ENCODE measurements at places on chromosomes 3 and 15. TPM values are rescaled to one million over a fixed set of nuclear protein-coding genes. Genes with fewer than 3 reads are reported as not detected.
A peak's percentile ranks its signal among the peaks of the same experiment; 100 is the strongest.

- no peak for DNase-seq
These were observed 52.8 kb downstream of the ITGA11 start for GRCh38 chr15:68379058-68379758.

GRCh38 chr15:85941186-85941855 is 138.3 kb upstream of the AGBL1 start:
- peak; percentile 62 for DNase-seq

DNA sequence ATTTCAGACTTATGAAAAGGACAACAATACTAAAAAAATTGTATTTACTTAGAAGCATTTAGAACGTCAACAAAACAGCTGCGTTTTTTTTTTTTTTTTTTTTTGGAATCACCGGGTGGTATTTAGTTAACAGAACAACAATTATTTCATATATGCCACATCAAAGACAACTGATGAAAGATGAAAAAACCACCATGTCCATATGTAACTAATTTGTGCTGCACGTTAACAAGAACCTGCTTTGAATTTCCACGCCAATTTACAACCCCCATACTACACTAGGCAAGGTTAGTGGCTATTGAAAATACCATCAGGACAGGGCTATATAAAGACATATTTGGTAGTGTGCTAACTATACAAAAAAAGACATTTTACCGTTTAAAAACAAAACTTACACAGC is 189.3 kb upstream of the ROBO1 start:
- DNase-seq, result no peak

- no peak for DNase-seq
These were observed 56.5 kb downstream of the MCTP2 start for GRCh38 chr15:94287794-94288246.

DNA sequence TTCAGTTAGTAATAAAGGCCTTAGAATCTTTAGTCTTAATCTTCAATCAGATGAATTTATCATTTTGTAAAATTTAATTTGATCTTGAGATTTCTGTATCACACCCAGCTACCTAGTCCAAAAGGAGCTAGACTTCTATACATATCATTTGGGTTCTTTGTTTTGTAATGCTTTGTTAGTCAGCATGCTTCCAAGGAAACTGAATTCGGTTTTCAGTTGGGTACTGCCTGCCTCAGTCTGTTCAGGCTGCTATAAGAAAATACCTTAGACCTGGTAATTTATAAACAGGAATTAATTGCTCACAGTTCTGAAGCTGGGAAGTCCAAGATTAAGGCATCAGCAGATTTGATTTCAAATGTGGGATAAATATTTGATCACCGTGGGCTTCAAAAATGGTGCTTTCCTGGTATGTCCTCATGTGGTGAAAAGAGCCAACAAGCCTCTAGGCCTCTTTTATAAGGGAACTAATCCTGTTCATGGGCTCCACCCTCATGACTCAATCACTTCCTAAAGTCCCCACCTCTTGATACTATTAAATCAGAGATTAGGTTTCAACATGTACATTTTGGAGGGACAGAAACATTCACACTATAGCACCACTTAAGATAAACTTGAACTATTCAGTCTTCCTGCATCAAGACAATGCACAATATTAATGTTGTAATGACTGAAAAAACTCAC is 800.7 kb downstream of the NAALADL2 start:
- DNase-seq, result no peak

GRCh38 chr3:150385296-150386242 is 22.5 kb upstream of the TSC22D2 start:
- DNase-seq, result no peak

DNA sequence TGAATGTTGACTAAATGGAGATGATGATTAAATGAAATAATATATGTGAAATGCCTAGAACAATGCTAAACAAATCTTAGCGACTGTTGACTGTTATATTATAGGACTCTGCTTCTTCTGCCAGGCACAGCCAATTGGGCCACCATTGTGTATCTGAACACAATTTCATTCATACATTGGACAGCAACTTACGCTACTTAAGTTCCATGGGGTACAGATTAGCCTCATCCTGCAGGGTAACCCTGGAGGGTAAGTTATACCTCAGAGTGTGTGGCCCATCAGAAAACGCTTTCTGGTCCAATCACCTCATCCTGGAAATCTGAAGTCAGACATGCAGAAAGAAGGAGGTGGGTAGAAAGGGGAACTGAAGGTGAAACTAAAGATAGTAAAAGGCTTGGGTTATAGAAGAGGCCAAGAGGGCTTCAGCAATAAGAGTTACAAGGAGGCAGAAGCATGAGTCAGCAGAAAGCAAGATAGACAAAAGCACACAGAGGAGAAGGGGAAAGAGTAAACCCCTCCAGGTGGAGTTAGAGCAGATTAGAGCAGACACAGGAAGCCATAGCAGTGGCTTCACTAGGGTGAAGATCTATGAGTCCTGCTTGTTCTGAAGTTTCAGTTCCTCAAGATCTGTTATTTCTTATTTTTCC is 119.3 kb upstream of the SLC24A5 start:
- no peak for DNase-seq

DNA sequence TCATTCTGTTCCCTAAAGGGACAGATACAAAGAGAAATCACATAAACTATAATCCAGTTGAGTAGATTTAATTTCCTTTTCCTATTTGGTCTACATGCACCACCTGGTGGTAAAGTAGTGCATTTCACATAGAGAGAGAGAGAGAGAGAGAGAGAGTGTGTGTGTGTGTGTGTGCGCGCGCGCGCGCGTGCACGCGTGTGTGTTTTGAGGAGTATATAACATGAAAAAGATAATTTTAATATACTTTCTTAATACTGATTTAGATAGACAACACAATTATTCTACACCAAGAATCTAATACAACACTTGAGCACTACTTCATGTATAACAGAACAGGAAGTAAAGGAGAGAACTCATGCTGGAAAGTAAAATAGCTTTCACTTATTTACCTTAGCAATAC is 1.1 kb upstream of the FGF7 start:
- DNase-seq, result peak; percentile 87

DNA sequence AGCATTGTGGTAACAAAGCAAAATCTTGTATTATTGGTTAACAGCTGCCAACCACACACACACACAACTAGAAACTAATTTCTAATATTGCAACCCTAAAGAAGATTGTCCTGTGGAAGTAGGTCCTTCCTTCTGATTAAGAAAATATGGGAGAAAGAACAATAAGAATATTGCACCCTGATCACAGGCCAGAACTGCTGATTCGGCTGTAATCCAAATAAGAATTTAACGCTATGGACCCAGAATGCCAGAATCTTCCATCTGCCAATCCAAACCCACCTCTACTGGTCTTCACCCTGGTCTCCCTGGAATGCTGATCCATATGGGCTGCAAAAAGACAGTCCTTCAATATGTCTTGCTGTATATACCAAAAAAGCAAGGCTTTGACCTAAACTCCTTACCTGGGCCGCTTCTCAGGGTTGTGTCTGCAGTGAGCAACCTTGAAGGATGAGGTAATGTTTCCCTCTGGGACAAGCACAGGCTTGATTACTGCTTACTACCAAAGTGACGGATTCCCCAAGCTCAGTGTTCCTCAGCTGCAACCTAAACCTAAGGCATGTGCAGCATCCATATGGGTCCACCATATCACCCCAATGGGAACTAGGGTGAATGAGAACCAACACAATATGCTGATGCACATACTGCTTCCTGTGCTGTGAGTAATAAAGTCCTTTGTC is 8.0 kb downstream of the CCDC14 start:
- no peak for DNase-seq

- DNase-seq, result no peak
These were observed 384.3 kb upstream of the NR2F2 start for GRCh38 chr15:95946241-95946640.

DNA sequence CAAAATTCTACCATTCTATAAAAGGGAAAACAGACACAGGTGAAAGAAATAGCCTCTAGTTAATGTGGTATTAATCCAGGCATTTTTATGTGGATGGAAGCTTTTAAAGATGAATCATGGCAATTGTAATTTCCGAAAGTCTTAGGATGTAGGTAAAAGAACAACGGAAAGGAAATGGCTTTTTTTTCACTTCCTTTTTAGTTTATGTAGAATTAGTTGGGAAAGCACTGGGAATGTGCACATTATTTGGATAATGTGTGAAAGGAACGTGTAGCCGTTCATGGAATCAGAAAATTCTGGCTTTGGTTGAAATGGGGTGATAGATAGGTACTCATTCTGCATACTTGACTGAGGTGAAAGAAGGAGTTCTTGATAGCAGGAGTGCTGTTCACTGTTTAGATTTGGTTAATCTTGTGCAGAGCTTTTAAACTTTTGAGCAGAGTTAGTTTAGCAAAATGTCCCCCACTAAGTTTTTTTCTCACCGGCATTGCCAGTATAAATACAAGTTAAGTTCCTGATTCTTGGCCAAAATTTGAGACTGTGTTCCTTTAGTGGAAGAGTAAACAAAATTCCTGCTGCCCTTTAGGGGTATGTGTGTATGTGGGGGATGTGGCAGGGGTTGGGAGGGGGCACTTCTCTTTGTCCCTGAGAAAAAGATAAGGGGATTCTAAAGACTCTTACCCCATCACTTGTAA is 20.2 kb upstream of the UTS2B start:
- no peak for DNase-seq

DNA sequence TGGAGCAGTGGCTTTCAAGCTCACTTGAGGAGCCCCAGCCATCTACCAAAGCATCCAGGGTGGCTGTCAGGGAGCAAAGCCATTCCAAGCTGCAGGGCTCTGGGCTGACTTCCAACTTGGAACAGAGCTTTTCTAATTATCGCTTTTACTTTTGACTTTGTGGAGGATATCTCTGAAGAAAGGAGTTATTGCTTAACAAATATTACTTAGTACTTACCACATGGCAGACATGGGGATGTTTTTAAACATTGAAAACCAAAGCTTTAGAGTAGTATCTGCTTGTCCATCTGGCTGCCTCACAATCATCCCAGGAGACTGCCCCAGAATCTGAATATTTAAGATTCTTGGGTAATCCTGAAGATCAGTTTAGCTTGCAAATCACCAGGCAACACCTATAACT is 8.9 kb downstream of the TAGLN3 start:
- peak; percentile 73 for DNase-seq

- no peak for DNase-seq
These were observed 19.2 kb downstream of the PXYLP1 start for GRCh38 chr3:141250828-141251227.

- no peak for DNase-seq
These were observed 77.2 kb upstream of the CFAP20DC start for GRCh38 chr3:59127071-59127470.

DNA sequence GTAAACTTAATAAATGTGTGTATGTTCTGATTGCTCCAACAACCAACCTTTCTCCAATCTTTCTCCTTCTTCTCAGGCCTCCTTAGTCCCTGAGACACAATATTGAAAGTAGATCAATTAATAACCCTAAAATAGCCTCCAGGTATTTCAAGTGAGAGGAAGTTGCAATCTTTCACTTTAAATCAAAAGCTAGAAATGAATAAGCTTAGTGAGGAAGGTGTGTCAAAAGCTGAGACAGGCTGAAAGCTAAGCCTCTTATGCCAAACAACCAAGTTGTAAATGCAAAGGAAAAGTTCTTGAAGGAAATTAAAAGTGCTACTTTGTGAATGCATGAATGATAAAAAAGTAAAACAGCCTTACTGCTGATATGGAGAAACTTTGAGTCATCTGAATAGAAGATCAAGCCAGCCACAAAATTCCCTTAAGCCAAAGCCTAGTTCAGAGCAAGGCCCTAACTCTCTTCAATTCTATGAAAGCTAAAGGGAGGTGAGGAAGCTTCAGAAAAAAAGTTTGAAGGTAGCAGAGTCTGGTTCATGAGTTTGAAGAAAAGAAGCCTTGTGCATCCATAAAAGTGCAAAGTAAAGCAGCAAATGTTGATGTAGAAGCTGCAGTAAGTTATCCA is 38.6 kb downstream of the CCDC80 start:
- DNase-seq, result no peak

DNA sequence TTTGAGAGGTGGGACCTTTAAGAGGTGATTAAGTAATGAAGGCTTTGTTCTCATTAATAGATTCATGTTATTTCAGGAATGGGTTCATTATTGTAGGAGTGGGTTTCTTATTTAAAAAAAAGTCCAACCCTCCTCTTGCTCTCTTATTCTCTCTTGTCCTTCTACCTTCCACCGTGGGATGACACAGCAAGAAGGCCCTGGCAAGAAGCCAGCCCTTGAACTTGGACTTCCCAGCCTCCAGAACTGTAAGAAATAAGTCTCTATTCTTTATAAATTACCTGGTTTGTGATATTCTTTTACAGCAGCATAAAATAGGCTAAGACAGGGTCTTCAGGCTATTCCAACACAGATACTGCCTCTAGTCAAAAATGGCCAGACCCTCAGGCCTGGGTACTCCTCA is 62.2 kb downstream of the MYLK start:
- no peak for DNase-seq

DNA sequence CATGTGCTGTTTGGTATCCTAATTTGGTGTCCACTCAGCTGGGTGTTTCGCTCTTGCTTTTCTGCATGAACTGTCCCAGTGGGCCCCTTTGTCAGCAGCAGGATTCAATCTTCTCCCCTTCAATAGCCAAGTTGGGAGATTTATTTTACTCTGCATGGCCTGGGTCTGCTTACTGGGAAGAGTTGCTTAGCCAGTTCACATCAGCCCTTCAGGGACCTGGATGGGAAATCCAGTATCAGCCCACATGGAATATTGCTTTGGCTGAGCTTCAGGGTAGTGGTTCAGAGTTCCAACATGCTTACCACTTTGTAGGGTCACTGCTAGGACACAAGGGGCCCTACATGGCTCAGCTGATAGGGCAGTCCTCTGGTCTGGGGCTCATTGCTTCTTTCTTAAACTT is 93.0 kb upstream of the BOC start:
- DNase-seq, result no peak

DNA sequence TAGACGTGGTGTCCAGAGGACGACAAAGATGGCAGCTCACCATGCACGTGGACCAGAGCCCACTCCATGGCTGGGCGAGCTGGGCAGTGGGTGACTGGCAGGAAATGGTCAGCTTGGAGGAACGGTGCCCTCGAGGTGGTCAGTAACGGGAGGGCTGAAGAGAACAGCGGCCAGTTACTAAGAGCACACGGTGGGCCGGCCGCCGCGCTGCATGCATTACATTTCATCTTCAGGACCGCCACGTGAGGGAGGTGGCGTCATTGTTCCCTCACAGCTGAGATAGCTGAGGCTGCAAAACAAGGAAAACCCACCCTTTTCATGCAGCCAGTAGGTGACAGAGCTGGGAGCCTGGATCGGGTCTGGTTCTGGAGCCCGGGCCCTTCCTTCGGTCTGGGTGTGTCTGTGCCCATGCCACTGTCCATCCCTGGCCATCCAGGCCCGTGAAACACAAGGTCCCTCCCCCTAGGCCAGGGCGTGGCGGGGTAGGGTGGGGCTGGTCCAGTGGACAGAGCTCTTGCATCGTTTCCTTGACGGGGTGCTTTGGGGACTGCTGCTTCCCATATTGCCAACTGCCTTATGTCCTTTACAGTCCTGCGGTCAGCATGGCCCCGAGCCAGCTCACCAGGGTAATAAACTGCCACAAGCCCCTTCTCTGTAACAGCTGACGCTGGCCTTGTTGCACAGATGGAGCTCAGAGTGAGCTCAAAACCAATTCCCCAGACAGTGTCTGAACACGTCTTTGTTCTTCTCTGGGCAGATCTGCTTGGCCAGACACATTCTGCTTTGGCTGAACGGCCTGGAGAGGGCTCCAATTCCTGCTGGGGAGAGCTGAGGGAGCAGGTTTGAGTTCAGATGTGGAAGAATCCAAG is 51.8 kb downstream of the RGMA start:
- DNase-seq, result peak; percentile 76

GRCh38 chr15:73753250-73754130 is at the start of gene INSYN1:
INSYN1 (minus strand) TSS chr15:73753351; CDS start chr15:73751130, 2,221 bp downstream.
- peak; percentile 61 for DNase-seq

The SPESP1 gene
- 0.94 TPM for total RNA-seq

The FBXW12 gene
- total RNA-seq, result not detected

The FAM227B gene
- 6.1 TPM for total RNA-seq

The ASB7 gene
- 18.3 TPM for total RNA-seq

The NME9 gene
- 11.4 TPM for total RNA-seq

The ARPP21 gene
- not detected for total RNA-seq

The OR5K2 gene
- total RNA-seq, result not detected

The ANKRD63 gene
- total RNA-seq, result not detected

Measured in lung (tissue), 17 donors.